Smooth muscle cell of the pulmonary artery (primary cell): ENCODE measurements at places on chromosomes 11 and 22. TPM values are rescaled to one million over a fixed set of nuclear protein-coding genes. Genes with fewer than 3 reads are reported as not detected.

Gene CYP2D6
- 0.20 and 0.43 TPM in 2 replicates for total RNA-seq

Gene CECR2
- 0.03 TPM in 1 of 2 replicates, not detected in the other for total RNA-seq

Gene PCSK7
- total RNA-seq: 44.0 and 68.3 TPM in 2 replicates

Gene FGF19
- not detected in 2 replicates for total RNA-seq

Gene GGT1
- total RNA-seq: 0.83 and 1.2 TPM in 2 replicates

Gene HTR3A
- total RNA-seq: not detected in 2 replicates

Gene GPHA2
- total RNA-seq: not detected in 2 replicates

Gene CALCA
- not detected in 2 replicates for total RNA-seq

Gene SOX10
- total RNA-seq: 0.07 TPM in 1 of 2 replicates, not detected in the other

Gene GALR3
- total RNA-seq: 0.07 TPM in 1 of 2 replicates, not detected in the other

Gene CRKL
- total RNA-seq: 51.7 and 53.8 TPM in 2 replicates

Gene PLAAT2
- not detected in 2 replicates for total RNA-seq

Gene TMEM45B
- not detected in 2 replicates for total RNA-seq

Gene WBP2NL
- 0.52 and 0.73 TPM in 2 replicates for total RNA-seq

Gene RIMBP3B
- total RNA-seq: 0.20 and 0.23 TPM in 2 replicates

Gene OSM
- not detected in 2 replicates for total RNA-seq

Gene OR4D11
- total RNA-seq: not detected in 2 replicates

Gene RIBC2
- 0.20 and 0.46 TPM in 2 replicates for total RNA-seq

Gene LRP4
- 6.9 and 8.1 TPM in 2 replicates for total RNA-seq

Gene C22orf42
- not detected in 2 replicates for total RNA-seq

Gene GNAZ
- total RNA-seq: 1.5 and 3.1 TPM in 2 replicates

Gene ACAD8
- 17.9 and 20.3 TPM in 2 replicates for total RNA-seq

Gene TMEM80
- 7.4 and 8.3 TPM in 2 replicates for total RNA-seq

Gene ARHGEF17
- total RNA-seq: 90.2 and 95.1 TPM in 2 replicates

Gene CCDC116
- total RNA-seq: 0.20 and 0.26 TPM in 2 replicates

Gene OR5A1
- total RNA-seq: not detected in 2 replicates

Gene GPR83
- total RNA-seq: not detected in 2 replicates

Gene ZNF408
- 6.5 and 10.1 TPM in 2 replicates for total RNA-seq

Gene SLC22A12
- total RNA-seq: not detected in 2 replicates

Gene TRIM22
- total RNA-seq: 111 and 122 TPM in 2 replicates

Gene RBM4
- total RNA-seq: 80.6 and 105 TPM in 2 replicates

Gene PNPLA5
- not detected in 2 replicates for total RNA-seq

Gene EXT2
- 260 and 299 TPM in 2 replicates for total RNA-seq

Gene MRPL48
- 18.3 and 20.3 TPM in 2 replicates for total RNA-seq

Gene HIC2
- total RNA-seq: 3.3 and 3.8 TPM in 2 replicates

Gene MLC1
- total RNA-seq: 0.43 and 3.6 TPM in 2 replicates

Gene CHRM1
- total RNA-seq: not detected in 2 replicates

Gene HTR3B
- not detected in 2 replicates for total RNA-seq

Gene KRTAP5-2
- not detected in 2 replicates for total RNA-seq

Gene GNG3
- total RNA-seq: 0.13 TPM in 1 of 2 replicates, not detected in the other
